Fibroblast of skin of left quadriceps (primary cell): ENCODE measurements at places on chromosomes 3 and 15.

GRCh38 chr3:184175506-184175905, 851 bp downstream of the AP2M1 start:
- DNase-seq: no peak

DNA sequence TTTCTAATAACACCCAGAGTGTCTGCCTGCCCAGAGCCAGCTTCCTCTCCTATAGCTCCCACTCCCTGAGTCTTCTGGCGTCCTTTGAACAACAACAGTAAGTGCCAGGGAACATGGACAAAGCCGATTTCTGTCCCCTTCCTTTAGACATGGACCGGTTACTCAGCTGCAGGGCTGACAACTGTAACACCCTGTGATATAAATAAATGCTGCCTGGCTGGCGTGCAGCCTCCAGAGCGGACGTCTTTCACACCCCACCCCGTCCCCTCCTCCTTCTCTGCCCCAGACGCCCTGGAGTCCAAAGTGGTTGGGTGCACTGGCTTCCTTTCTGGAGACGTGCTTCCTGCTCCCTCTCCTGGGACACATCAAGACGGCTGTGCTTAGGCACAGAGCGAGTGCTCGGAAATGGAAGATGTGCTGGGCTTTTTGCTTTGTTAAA, 281.9 kb upstream of the LRRFIP2 start:
- no peak for DNase-seq

DNA sequence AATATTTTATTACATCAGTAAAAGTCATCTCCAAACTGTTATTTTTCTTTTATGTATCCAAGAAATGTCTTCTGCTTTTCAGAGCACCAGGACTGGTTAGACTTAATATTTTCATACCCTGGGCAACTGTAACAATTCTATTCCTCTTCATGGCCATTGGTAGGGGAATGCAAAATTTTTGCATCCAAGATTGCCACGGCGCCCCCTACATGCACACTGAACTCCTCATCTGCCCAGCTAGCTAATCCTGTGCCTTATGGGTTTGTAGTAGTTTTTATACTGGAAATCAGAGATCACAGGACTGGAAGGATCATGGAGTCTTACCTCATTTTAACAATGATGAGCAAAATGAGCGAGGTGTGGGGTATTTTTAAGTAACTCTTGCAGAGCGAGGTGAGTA, 74.2 kb downstream of the CRTC3 start:
- no peak for DNase-seq

GRCh38 chr3:165613014-165613413, 224.2 kb downstream of the BCHE start:
- no peak for DNase-seq

DNA sequence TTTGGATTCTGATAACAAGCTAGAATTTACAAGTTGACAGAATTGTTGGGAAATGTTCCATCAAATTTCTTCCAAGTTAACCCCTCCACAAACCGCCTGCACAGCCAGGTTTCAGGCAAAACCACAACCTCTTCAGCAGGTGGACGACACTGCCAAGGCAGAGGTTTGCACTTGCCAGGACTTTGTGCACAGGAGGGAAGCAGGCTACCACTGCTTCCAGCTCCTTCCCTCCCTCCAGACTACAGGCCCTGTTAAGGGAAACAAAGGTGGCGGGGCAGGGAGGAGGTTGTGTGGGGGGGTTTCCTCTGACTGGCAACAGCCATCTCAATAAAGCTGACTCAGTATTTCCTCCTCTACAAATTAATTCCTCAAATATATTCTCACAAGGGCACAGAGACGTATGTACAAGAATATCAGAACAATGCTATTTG, 42.2 kb downstream of the TBC1D2B start:
- no peak for DNase-seq

GRCh38 chr15:64975390-64975789, 14.3 kb downstream of the SPG21 start:
- no peak for DNase-seq

GRCh38 chr3:27324686-27325085, 44.5 kb downstream of the NEK10 start:
- no peak for DNase-seq

- no peak for DNase-seq
These were observed 28.8 kb downstream of the CDIN1 start for GRCh38 chr15:36608180-36608579.

DNA sequence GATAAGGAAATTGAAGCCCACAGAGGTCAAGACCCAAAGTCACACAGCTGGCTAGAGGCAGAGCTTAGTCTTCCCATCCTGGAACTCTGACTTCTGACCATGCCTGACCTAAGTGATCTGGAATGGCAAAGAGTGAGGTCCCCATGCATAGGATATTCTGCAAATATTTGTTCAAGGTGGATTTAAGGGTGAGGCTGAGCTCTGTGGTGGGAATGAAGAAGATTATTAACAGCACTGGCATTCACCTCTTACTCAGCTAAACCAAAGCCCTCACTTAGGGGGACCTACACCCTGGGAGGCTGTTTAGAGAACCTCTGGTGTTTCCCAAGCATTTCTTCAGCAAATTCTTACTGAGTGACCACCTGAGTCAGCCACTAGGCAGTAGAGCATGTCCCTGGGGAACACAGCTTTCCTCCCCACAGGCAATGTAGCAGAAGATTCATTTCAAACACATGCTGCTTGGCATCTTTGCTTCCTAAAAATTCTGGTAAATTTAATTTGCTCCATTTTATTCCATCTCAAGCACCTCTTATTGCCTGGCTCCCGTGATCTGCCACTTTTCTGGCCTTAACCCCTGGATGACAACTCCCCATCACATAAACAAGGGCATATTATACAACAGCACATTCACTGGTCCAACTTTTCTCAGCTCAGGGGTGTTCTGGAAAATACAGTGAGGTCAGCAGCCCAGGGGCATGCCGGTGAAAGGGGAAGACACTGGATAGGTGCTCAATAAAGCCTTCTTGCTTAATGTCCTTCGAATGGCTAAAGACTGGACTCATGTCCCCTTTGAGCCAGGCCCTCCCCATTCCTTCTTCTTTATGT, 176.0 kb downstream of the ABHD5 start:
- peak; percentile 55 for DNase-seq

- no peak for DNase-seq
These were observed 67.7 kb downstream of the ARHGEF26 start for GRCh38 chr3:154188846-154189245.

DNA sequence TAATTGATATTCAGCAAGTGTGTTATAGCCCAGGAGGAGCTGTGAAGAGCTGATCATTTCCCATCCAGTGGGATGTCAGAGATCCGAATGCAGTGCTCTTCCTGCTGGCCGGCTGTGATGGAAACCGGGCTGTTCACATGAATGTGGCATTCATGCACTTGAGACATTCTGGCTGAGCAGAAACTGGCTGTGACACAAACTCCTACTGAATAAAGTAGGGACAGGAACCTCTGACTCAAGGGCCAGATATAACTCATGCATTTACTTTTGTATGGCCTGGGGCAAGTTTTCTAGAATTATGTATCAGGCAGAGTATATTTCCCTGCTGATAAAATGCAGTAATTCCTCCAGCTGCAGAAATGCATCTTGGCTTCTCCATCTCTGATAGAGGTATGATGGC, 83.4 kb upstream of the FAM3D start:
- no peak for DNase-seq

DNA sequence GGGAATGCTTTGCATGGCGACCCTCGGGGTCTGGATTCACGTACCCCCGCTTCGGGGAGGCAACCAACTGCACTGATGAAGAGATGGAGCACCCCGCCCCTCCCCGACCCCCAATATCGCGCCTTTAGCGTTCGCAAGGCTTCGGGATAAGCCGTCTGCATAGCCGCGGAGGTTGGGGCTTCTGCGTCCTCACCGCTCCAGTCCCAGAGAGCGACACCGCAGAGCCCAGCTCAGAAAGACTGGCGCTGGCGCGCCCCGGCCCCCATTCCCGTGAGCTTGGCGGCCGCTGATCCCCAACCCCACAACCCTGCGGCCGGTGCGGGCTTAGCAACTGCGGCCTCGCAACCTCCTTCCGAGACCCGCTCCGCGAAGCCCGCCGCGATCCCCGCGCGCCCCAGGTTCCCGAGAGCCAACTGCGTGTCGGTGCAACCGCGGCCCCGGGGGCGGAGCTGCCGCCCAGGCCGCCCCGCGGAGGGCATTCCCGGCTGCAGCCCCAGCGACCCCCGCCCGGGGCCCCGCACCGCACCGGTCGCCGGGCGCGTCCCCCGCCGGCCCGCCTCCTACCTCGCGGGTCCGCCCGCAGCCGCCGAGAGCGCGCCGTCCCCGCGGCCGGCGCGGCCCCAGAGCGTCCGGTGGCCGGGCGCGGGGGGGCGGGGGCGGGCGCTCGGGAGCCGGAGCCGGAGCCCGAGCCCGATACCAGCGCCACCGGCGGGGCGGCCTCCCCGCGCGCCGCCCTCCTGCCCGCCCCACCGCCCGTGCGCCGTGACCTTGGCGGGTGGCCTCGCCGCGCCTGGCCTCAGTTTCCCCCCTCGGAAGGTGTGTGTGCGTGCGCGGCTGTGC, 79.5 kb downstream of the IQSEC1 start:
- DNase-seq: no peak

GRCh38 chr3:152638707-152639450, 196.1 kb upstream of the P2RY1 start:
- peak; percentile 6 for DNase-seq

DNA sequence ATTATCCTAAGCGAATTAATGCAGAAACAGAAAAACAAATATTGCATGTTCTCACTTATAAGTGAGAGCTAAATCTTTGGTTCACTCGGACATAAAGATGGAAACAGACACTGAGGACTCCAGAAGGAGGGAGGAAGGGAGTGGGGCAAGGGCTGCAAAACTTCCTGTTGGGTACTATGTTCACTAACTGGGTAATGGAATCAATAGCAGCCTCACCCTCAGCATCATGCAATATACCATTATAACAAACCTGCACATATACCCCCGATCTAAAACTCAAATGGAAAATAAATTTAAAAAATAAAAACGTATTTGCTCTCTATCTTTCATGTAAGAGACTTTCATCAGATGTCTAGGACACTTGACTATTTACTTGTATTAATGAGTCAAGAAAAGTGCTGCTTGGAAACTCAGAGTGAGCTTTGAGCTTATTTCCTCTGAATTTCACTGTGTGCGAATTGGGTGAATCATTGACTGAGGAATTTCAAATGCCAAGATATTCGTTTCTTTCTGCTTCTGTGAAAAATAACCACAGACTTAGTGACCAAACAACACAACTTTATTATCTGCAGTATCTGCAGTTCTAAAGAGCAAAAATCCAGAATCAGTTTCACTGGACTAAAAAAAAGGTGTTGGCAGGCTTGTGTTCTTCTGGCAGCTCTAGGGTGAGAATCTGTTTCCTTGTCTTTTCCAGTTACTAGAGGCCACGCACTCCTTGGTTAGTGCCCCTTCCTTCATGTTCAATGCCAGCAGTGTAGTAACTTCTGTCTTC, 18.4 kb downstream of the TM4SF18 start:
- DNase-seq: peak; percentile 57

DNA sequence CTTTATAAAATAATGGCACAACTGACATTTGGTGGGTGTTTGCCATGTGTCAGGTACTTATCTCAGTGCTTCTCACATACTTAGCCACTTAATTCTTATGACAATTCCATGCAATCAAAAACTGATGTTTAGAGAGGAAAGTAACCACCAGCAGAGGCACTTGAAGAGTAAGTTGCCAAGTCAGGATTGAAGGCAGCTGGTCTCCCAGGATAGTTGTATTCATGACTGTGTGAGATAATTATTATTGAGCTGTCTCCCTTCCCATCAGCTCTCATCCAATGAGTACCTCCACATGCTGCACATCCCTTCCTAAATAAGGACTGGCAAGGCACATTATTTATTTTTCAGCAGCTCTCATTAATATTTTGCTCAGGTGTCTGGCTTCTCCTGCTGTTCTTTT, 4.8 kb downstream of the VEPH1 start:
- DNase-seq: no peak

- no peak for DNase-seq
These were observed 13.1 kb downstream of the DNAAF4 start for GRCh38 chr15:55494931-55495330.

GRCh38 chr3:107521469-107522059, 1.2 kb upstream of the BBX start:
- no peak for DNase-seq

DNA sequence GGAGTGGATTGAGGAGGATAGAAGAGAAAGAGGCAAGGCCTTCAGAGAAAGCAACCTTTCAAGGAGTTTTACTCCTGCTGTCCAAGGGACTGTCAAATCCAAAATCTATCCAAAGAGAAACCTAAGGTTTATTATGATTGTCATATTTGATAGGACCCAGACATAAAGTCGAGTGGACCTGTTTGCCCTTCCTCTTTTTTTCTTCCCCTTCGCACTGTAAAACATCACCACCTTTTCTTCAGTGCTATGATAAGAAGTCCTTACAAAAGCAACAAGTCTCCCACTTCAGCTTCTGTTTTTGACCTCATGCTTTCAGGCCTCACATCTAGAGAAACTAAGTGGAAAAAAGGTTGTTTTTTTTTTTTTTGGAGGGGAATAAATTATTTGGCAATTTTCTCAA, 73.0 kb downstream of the TRPC1 start:
- no peak for DNase-seq

GRCh38 chr15:99019558-99020540, 12.3 kb upstream of the PGPEP1L start:
- DNase-seq: peak; percentile 60

- no peak for DNase-seq
These were observed 15.5 kb downstream of the FSD2 start for GRCh38 chr15:82790321-82790720.

GRCh38 chr3:104437891-104438290, 928.8 kb upstream of the ALCAM start:
- DNase-seq: peak; percentile 74

GRCh38 chr3:133575086-133575485, 1.6 kb downstream of the CDV3 start:
- DNase-seq: no peak

- DNase-seq: no peak
These were observed 5.1 kb downstream of the PRC1 start for GRCh38 chr15:90989040-90989768.

DNA sequence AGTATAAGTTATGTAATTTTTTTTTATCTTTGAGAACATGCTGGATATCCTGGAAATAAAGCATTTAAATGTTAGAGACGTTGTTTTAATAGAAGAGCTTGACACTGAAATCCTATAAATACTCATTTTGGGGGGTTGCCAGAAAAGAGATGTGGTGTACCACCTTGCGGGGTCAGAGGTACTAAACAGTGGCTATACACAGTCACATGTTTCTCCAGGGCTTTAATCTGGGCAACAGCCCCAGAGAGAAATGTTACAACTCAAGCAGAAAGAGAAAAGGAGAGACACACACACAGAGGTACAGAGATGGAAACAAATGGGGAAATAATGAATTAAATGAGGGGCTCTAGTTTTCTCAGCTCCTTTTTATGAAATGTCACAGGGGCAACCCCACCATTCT, 113.8 kb downstream of the SENP2 start:
- DNase-seq: no peak

- DNase-seq: no peak
These were observed 108.3 kb downstream of the IL20RB start for GRCh38 chr3:137066092-137066491.

DNA sequence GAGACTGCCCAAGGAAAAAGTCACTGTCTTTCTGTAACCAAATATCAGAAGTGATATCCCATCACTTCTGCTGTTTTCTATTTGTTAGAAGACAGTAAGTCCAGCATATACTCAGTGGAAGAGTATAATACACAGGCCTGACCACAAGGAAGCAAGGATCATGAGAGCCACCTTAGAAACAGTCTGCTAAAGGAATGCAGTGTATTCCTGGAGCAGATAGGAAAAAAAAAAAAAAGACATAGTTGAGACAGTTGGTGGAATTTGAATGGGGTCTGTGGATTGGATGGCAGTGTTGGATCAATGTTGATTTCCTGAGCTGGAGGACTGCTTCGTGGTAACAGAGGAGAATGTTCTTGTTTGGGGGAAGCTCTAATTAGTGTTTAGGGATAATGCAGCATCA, 26.5 kb upstream of the FBXL2 start:
- DNase-seq: no peak
